ENCODE measurements at places on chromosomes 11 and 22.

DNA sequence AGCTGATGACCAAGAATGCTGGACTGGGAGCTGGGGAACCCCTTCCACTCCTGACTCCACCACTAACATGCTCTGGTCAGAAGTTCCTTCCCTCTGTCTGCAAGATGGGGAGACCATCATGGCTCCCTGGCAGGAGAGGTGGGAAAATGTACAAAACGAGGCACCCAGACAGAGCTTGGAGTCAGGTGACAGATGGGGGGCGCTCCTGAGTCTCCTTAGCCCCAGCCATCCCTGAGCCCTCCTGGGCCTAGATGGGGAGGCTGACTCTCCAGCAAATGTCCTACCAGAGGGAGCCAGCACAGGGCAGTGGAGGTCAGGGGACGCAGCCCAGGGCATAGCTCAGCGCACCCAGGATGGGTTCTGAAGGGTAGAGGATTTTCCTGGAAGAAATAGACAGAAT, 20.0 kb downstream of the KCNJ4 start:
- no peak for DNase-seq

DNA sequence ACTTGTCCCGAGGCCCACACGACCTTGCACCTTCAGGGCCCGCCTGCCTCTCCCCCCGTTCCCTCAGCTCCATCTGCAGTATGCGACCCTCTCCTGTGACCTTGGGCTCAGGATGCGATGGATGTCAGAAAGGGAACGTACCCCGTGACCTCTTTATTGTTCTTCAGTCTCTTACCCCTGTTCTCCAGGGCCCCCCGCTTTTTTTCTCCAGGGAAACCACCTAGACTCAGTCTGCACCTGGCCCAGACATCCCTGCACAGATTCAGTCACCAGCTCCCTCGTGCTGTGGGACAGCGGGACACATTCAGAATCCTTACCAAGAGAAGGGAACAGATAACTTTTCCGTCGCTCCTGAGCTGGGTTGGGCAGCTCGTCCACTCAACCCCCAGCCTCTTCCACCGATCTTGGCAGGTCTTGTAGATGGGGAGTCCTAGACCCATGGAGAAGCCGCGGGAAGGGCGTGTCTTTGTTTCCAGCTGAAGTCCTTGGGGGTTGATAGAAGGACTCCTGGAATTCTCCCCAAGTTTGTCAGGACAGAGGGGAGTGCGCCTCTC, 1.4 kb upstream of the PHOX2A start:
- no peak for DNase-seq

- no peak for DNase-seq
Observed at GRCh38 chr11:67344264-67344663, 9.1 kb downstream of the POLD4 start.

DNA sequence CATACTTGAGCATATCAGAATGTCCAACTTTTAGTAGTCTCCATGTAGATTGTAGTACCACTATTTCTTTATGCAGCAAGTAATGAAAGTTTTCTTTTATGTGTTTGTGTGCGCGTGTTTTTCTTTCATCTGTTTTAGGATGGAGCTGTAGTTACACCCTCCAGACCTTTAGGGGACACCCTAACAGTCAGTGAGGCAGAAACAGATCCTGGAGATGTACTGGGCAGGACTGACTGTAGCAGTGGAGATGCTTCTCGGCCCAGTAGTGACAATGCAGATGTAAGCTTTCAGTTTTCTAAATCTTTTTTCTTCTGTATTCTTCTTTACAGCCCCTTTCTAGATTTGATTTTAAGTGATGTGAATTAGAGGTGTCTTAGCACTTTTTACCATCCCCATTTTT, 79.9 kb upstream of the GRIK4 start:
- DNase-seq: no peak

DNA sequence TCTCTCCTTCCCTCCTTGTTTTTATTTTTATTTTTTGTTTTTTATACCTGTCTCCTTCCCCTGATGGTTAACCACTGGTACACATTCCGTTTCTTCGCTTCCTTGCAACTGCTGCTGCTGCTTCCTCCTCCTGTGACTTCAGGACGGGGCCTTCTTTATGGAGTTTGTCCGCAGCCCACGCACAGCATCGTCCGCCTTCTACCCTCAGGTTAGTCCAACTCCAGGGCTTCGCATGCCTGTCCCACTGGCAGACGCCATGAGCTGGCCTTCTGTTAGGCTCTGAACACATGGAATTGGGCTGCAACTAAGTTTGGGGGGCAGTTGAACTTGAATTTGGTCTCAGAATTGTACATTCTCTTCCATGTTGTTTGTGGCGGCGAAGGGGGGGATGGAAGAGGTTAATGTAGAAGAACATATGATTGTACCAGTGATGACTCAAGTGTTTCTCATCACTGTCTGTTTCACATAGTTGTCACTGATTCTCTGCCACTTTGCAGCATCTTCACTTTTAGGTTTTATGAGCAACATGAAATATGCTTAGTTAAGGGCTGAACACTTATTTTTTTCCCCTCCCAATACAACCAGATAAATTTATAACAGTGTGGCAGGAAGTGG, 83.0 kb upstream of the YWHAH start:
- DNase-seq: no peak

GRCh38 chr11:126393143-126393542, 37.7 kb downstream of the ST3GAL4 start:
- DNase-seq: no peak

- DNase-seq: no peak
Observed at GRCh38 chr11:60955571-60955970, 3.6 kb upstream of the SLC15A3 start.

DNA sequence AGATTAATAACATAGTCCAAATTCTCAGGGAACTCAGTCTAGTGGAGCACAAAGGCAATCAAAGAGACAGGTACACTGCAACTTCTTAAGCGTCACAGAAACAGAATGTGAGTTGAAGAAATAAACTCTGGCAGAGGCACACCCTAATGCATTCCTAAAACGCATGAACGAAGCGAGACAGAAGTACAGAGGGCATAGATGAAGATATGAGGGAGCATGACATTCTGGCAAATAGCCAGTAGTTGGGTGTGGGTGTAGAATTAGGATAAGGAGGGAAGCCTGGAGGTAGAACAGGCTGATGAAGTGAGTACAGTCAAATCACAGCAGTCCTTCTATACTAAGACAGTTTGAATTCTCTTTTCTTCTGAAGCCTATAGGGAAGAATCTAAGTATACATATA, 838.7 kb upstream of the API5 start:
- no peak for DNase-seq

GRCh38 chr22:25390297-25391240, 171.1 kb downstream of the CRYBB2 start:
- no peak for DNase-seq

- no peak for DNase-seq
Observed at GRCh38 chr11:6362185-6362872, 27.9 kb upstream of the SMPD1 start.

- DNase-seq: no peak
Observed at GRCh38 chr11:111645657-111646316, 43.5 kb downstream of the SIK2 start.

DNA sequence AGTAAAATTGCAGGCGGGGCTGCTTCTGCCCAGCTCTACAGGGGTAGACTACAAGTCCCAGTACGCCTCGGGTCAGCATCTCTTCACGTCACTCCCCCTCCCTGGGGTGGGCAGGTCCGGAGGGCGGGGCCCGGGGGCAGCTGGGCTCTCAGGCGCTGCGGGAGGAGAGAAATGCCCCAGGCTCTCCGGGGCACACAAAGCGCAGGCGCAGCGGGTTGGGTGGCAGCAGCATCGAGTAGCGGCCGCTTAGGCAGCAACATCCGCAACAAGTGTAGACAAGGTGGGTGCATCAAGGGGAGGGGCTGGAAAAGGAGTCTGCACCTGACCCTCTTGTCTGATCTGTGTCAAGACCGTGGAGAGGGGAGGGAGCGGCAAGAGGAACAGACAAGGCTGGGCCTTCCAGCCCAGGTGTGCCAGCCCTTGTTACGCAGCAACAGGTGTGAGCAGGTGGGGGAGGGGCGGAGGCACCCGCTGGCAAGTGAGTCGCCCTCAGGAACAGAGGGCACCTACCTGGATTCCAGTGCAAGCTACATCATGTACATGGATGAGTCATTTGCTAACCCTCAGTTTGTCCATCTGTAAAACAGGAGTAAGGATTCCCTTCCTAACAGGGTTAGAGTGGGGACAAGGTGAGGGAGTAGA, 1.2 kb downstream of the PLEKHB1 start:
- peak; percentile 83 for DNase-seq

GRCh38 chr11:107566569-107566968, 1.0 kb upstream of the ALKBH8 start:
- DNase-seq: no peak

DNA sequence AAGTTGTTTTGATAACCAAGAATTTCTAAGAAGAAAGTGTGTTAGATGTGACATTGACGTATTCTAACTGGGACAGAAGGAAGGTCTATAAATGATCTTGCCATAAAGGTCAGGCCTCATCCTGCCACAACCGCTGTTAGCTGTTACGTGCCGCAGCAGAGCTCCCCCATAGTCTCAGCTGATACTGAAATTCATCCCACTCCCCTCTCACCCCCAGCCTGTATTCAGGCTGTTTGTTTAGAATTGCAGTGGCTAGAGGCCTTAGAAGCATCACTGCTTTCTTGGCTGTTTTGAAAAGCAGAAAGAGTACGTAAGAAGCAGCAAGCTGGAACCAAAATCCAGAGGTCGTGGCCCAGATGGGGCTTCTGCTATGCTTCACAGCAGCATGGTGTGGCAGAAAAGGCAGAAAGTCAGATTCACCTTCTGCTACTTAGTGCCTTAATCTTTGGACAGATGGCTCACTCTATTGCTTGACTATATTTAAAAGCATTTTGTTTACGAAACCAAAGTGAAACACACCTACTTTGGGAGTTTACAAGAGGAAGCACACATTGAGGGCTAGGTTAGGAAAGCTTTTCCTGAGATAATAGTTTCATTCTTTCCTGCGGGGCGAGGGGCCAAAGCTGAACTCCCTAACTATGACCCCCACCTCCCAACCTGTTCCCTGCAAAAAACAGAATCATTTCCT, 950 bp upstream of the LAYN start:
- no peak for DNase-seq

DNA sequence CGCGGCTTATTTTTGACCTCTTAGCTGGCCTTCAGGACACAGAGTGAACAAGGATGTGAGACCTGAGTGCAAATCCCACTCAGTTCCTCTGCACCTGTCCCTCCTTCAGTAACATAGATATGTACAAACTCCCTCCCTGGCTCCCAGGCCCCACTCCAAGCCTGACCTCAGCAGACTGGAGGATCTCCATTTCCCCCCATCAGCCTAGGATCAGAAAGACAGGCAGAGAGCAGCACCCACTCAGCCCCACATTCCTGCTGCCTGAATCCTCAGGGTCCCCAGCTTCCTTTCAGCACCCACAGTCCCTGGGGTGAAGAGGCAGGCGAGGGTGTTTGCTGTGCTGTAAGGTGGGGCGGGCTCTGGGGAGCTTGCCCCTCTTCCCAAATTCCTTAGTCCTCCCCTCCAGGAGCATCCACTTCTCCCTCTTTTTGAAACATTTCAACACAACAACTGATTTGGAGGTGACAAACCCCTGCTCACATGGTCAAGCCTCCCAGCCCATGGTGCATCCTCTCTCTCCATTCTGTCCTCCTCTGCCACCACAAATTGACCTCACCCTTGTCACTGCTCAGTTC, 151.1 kb downstream of the FEZ1 start:
- DNase-seq: no peak

DNA sequence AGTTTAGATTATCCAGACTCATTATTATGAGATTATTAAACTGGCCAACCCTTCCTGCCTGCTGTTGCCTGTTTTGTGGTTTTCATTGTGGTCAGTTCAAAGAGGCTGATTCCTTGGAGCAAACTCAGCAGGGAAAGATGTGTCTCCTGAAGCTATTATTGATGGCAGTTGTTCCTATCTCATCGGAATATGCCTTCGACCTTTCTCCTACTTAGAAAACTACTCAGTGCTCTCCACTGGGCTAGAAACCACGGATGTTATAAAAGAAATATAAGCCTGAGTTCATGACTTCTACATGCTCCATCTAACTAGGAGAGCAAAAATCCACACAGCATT, 80.2 kb upstream of the NAV2 start:
- DNase-seq: no peak

- DNase-seq: no peak
Observed at GRCh38 chr11:76033699-76034098, 172.6 kb downstream of the WNT11 start.

- peak; percentile 6 for DNase-seq
Observed at GRCh38 chr11:108069947-108070346, 51.4 kb upstream of the ACAT1 start.

- DNase-seq: peak; percentile 80
Observed at GRCh38 chr11:66579017-66579606, 10.7 kb upstream of the CTSF start.

DNA sequence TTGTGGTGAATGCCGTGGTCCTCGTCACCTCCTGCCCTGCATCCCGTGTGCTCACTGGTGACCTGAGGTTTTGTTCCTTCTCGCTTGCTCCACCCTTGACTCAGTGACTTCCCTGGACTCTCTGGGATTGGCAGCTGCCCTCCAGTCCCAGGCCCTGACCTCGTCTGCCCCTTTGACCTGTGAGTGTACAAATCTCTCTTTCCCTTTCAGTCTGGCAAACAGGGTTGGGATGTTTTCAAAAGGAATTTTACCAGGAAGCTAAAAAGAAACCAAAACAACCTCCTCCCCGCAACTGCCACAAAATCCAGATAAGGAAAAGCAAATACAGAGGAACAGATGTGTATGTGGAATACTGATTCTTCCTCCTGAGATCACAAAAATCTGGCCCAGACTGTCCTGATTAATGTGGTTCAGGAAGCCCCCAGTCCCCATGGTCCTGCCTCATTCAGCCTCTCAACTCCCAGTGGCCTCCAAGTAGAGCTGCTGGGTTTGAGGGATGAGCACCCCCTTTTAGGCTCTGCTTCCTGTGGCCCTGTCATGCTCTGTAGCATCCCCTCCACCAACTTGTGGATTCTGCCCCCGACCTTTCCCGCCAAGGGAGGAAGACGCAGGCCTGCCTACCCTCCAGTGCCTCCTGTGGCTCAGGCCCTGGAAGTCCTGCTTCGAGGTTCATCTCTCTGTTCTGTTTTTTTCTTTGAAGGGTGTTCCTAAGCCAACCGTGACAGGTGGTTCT, 15.2 kb downstream of the ROBO4 start:
- no peak for DNase-seq

DNA sequence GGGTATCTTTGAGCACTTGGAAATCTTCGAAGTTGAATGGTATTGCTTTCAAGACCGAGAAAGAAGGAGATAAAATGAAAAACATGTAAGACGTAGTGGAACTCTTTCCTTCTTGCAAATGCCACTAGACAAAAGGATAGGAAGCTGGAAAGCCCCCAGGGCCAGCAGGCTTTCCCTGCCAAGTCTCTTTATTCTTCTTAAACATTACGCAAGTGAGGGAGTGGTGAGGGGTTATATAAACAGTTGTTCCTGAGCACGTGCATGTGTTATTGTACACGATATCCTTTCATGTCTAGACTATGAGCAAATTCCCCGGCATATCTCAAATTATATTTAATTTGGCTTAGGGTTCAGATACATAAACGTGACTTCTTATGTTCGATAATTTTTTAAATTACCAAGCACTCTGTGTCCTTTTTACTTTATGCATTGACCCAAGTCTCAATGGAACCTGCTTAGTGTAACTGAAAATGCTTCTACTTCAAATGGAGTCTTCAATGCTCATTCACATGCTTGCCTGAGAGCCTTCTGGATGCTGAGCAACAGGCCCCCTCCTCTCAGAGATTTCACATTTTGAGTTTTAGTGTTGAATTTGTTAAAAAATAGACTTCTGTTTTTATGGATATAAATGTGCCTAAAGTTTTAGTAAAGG, 59.0 kb downstream of the PPP2R1B start:
- DNase-seq: no peak

All from GM19239 (cell line).